ENCODE measurements at places on chromosomes 3 and 15.

DNA sequence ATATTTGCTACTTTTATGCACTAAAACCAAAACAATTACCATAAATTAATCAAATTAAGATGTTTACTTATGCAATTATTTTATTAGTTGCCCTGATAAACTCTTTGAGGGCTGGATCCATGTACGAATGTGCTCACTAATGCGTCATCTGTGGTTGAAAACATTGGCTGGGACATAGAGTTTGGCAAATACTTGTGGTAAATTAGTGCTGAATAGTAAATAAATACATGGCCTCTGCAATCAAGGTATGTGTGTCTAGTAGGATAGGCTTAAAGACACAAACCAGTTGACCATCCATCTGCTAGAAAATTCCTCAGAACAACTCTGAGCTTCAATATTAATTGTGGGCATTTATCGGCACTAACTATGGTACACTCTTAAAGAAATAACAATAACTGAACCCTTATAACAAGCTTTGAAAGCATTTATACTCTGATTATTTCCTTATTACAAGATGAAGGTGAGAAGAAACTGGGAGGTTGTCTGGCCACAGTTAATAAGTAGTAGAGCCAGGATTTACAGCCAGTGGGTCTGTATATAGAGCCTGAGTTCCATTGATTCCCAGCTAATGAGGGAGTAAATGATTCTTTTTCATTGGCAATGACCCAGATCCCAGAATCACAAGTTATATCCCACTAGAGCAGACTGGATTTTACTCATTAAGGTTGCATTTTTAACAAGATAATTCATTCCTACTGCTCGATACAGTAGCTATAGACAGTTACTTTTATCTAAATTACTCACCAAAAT, 169.5 kb upstream of the CNTN6 start:
- DNase-seq = no peak

GRCh38 chr3:82004266-82004665, 242.8 kb upstream of the GBE1 start:
- DNase-seq = no peak

DNA sequence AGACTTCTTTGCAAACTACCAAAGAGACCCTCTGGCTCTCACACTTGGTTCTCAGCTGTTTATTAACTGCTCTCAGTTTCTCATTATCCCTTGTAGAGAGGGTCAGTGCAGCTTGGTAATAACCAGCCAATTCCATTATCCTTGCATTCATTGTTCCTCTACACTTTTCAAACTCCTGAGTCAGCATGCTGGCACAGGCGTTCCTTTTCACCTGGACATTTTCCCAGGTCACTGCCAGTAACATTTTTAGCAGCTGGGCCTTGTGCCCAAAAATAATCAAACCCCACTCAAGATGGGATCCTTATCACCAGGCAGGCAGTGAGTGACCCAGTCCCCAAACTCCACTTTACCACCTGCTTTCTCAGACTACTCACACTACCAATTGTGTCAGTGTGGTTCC, 4.8 kb upstream of the SUMF1 start:
- DNase-seq = no peak

DNA sequence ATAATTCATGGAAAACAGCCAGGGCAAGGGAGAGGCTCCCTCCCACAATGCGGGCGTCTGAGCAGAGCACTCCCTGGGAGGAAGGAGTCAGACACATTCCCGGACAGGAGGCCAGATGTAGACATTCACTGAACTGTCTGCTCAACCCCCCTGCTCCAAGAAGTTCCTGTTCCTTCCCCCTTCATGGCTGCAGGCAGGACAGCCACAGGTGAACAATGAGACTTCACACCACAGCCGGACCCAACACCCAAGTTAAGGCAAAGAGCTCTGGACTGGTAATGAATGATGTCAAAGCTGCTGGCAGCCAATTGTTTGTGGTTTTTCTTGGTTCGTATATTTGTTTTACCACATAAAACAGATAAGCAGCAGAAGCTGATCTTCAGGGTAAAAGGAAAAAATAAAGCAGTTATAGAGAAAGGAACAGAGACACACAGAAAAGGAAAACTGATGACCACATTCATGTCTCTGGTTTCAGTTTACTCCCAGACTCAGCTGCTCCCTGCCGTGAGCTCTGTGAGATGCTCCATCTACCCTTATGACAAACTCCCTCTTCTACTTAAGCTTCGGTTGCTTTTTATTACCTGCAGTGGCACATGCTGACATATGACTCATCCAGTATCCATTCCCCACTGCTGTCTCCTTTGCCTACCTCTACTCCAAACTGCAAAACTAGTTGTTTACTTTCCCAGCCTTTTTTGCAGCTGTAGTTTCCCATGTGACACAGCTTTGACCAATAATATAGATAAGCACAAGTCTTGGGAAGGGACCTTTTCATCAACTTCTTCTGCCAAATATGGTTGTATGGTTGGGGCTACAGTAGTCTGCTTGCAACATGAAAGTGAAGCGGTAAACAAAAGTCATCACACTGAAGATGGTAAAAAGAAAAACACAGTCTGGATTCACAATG, 33.1 kb downstream of the DZIP1L start:
- peak; percentile 93 for DNase-seq

DNA sequence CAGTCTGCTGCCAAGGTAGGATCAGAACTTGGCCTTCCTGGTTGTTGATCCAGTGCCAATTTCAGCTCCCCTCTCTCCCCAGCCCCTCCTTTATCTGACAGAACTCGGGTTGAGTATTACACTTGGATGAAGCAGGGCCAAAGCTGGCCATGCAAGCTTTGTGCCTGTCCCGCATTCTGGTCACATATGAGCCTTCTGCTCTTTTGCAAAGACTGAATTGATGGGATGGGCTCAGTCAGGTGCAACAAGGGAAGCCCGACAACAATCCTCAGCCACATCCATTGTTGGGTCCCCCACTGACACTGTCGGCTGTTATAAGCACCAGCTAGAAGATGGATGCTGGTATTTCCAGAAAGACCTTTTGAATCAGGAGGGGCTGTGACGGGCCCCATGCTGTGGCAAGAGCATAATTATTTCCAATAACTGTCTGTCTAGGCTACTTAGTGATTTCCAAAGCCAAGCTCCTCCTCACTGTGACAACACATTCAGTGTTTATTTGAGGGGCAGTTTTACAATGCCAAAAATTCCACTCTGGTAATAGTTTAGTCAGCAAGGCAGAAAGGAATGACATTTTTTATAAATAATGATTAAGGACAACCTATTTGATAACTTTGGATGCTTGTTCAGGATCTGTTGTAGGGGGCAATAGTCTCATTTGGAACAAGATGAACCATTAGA, 146.8 kb upstream of the FRMD4B start:
- DNase-seq = no peak

DNA sequence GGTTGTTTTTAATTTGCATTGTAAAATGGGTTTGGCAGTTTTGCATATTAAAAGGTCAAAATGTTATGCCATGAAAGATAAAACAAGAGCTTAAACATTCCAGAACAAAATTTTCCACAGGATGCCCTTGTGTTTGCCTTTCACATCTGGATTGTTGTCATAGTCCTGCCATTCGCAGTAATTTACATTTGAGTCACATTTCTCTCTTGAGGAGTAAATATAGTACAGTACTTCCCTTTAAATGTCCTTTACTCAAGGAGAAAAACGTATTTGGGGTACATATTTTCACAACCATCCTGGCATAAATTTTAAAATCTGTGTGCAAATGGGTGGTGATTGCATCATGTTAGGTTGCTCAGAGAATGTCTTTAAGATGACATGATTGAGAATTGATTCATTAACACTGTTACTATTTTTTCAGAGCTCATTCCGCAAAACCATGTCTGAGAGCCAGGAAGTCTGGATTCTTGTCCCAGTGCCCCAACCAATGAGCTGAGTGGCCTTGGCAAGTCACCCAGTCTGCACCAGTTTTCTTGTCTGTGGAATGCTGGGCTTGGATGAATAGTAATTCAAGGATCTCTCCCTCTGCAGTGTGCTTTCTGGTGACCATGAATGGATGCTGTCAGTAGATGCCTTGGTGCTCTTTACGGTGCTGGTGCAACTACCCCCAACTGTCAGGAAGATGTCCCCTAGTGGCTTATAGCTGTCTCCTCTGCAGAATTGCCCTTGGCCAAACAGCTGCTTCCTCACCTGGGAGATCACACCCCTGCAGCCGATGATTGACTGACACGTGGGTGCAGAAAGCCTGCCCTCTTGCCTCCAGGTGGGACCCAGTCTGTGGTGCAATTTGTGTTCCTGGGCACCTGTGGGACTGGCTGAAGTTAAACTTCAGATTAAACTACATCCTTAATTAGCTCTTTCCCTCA, 43.0 kb downstream of the ABHD5 start:
- peak; percentile 73 for DNase-seq

DNA sequence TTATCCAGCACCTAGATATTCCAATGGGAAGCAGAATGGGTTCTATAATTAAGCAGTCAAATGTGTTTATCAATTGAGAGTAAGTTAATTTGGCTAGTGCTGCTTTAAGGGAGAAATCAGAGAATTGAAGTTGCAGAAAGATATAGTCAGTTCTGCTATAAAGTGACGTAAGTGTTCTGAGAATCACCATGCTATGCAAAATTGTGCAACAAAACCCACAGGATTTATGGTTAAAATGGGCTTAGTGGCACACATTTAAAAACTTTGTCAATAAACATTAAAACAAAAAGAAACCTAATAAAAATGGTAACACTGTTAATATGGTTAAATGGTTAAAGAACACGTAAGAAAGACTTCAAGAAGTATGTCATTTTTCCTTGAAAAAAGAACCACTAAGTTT, 74.5 kb downstream of the TMEM108 start:
- DNase-seq = peak; percentile 5

DNA sequence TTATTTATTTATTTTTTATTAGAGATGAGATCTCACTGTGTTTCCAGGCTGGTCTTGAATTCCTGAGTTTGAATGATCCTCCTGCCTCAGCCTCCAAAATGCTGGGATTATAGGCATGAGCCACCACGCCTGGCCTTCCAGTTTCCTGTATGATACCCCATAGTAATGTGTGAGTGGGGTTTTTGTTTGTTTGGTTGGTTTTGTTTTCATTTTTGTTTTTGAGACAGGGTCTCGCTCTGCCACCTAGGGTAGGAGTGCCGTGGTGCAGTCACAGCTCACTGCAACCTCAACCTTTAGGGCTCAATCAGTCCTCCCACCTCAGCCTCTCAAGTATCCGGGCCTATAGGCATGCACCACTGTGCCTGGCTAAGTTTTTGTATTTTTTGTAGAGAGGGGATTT, 30.9 kb downstream of the GOLM2 start:
- DNase-seq = no peak

GRCh38 chr15:31893780-31894179, 136.5 kb upstream of the CHRNA7 start:
- no peak for DNase-seq

- DNase-seq = no peak
Observed at GRCh38 chr15:92882697-92883162, 17.4 kb upstream of the CHD2 start.

- peak; percentile 64 for DNase-seq
Observed at GRCh38 chr3:121998030-121998580, 23.9 kb downstream of the ILDR1 start.

DNA sequence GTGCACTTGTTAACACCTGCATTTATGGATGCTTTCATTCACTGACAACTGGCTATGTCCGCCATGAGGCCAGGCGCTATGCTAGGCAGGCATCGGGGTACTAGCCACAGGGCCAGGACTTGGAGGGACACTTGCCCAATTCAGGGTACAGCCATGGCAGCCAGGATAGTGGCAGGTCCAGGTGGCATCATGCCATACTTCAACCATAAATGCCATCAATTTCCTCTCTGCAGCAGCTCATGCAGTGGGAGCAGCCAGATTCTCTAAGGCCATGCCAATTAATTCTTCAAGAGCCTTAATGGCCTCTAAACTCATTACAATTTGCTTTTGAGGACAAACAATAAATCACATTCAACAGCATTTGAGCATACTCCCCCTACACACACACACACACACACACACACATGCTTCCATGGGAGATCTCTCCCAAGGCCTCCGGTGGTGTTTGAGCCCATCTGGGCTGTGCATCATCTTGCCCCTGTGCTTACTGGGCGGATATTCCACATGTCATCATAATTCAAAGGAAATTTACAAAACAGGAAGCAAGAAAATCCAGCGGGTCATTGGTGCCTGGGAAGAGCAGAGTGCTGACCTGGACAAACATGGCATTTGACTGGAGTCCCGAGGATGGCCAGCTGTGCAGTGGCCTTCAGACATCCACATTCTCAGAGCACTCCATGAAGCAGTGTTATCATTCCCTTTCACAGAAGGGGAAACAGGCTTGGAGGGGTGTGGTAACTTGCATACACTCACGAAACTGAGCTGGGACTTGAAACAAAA, 109.1 kb downstream of the IQSEC1 start:
- peak; percentile 39 for DNase-seq

- peak; percentile 61 for DNase-seq
Observed at GRCh38 chr3:52286777-52287110, 884 bp upstream of the GLYCTK start.

GRCh38 chr3:42839616-42840015, 30.4 kb downstream of the ACKR2 start:
- DNase-seq = peak; percentile 77

- DNase-seq = peak; percentile 78
Observed at GRCh38 chr3:56323986-56324420, 144.3 kb downstream of the ERC2 start.

DNA sequence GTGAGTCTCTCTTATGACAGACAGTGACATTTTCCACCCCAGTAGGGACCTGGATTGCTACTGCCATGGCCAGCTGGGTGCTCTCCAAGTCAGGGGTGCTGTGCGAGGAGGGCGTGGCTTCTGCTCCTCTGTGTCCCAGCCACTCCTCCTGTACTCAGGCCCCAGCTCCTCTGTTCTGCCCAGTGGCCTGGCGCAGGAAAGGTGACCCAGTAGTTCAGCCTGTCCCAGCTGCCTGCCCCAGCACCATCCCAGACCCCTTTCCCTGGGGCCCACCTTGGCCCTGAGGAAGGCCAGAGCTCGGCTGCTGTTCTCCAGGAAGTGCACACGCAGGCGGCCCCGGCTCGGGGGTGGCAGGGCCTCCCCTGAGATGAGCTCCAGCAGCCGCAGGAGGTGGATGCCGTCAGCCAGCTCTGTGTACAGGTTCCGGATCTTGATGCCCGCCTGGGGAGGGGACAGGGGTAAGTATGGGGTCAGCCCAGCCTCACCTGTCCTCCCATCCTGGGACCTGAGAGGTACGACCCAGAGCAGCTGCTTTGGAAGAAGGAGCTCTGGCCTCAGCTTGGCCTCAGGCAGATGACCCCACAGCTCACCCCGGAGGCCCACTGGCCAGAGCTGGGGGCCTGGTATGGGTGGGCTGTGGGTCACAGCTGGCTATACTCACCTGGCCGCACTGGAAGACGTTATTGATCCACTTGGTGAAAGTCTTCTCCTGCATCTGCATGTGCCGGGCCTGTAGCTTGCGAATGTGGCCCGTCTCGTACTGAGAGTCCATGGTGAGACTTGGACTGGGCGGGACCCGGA, 1.0 kb downstream of the SPTBN5 start:
- DNase-seq = no peak

DNA sequence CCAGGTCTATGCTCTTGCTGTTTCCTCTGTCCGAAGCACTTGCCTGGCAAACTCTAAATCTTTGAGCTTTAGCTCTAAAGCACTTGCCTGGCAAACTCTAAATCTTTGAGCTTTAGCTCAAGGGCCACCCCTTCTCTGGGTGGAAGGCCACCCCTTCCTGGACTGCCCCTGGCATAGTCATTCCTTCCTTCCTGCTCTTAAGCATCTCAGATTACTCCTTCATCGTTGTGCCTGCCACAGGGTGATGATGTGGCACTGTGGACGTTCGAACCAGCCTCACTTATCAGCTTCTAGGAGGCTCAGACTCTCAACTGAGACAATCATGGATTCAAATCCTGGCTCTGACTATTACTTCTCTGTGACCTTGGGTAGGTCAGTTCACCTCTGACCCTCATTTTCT, 10.5 kb upstream of the CRABP1 start:
- DNase-seq = no peak

GRCh38 chr15:74635228-74635627, 19.6 kb downstream of the CLK3 start:
- DNase-seq = peak; percentile 61

- DNase-seq = no peak
Observed at GRCh38 chr3:165125836-165126235, 47.5 kb upstream of the SI start.

All from iris pigment epithelial cell (primary cell).